Activated T-cell treated with anti-CD3 and anti-CD28 coated beads, Interleukin-2, amount 50 U/mL, for 72 hours (primary cell): ENCODE measurements at places on chromosomes 2 and 18.
A peak's percentile ranks its signal among the peaks of the same experiment; 100 is the strongest.

DNA sequence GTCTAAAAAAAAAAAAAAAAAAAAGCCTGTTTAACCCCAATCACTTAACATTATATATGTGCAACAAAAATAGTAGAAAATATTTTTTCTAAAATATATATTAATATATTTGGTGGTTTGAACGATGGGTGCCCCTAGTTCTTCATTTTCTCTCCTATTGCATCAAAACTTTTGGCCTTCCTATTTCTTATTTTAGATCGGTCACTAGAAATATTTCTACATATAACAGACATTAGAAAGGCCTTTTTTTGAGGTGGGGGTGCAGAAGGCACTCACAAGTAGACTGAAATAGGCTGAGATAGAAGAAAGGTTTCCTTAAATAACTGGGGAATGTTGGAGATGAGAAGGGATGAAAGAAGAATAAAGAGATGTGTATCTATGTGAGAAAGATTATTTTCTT, 49.3 kb upstream of the AP1S3 start:
- no peak for DNase-seq

DNA sequence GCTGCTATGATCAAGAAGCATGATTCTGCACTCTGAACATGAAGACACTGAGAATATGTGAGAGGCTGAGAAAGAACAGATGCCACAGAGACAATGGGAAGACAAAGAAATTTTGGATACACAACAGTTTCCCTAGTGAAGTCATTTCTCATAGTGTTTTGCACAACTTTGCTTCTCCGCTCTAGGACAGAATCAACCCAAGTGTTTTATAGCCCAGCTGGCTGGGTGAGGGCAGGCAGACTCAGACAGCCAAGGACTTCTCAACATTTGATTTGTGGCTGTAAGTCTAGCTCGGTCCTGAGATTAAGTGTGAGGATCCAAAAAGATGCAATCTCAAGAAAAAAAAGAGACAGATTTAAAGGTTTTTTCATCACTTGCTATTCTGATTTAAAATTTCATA, 536.5 kb upstream of the CRIM1 start:
- no peak for DNase-seq

DNA sequence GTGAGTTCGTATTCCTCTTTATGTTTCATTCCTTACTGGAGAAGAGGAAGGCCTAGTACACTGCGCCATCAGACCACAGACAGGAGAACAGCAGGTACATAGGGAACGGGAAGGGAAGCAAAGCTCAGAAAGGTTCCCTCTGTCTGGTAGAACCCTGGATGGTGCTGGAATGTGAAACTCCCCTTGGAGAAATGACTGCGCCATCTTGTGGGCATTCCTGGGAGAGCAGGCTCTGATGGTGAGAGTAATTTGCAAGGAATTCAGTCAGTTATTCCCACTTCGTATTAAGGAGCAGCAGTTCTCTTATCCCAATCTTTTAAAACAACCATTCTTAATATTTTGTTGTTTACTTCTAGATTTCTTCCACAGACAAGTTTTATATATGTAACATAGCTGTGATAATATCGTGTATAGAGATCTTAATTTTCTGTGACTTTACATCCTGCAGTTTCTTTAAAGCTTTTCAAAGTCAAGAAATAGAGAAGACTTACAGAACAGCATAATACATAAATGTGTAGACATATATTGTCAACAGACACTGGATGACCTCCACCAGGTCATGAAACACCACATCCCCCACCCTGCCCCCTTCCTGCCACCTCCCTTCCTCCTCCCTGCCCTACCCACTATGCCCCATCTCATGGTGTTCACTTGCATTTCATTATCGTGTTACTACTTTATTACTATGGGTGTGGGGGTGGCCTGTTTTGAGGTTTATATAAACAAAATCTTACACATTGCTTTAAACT, 83.9 kb downstream of the ARHGEF4 start:
- peak; percentile 48 for DNase-seq

DNA sequence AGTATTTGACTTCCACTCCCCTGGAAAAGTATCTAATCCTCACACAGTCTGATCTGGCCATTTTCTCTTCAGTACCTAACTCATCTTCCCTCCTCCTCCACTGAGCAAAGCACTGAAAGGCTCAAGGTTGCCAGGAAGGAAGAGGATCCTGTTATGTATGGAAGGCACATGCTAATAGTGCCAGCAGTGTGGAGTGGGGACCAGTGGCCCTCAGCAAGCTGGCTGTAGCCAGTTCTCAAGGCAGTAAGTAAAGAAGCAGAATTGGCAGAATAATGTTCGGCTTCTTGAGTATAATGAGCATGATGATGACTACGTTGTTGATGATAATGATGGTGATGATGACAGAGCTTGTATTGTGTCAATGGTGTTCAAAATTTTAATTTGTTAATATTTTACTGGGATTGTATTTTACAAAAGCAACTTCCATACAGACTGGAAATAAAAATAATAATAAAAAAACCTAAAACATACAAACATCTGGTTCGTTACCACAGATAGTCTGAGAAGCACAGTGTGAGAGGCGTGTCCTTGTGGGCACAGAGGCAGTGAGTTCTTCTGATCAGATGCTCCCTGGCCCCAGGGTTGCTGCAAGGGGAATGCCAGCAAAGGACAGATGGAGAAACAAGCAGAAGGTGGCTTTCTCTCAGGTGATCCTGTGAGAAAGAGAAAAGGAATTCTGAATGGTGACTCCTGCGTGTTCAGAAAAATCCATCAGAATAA, 528.8 kb downstream of the CMPK2 start:
- no peak for DNase-seq

DNA sequence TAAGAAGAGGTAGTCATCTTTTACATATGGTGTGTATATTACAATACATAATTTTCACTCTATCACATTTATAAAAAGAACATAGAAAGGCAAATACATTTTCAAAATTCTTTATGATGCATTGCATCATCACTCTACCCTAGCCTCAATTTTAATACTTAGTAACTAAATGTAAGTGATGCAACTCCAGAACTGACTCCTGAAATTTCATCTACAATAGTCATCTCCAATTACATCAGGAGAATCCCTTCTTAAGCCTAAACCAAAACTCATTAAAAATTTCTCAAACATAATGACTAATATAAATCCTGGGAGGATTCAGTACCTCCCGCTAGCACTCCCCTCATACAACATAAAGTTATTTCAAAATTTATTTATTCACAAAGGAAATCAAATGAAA, 15.9 kb downstream of the TMX3 start:
- DNase-seq: no peak

DNA sequence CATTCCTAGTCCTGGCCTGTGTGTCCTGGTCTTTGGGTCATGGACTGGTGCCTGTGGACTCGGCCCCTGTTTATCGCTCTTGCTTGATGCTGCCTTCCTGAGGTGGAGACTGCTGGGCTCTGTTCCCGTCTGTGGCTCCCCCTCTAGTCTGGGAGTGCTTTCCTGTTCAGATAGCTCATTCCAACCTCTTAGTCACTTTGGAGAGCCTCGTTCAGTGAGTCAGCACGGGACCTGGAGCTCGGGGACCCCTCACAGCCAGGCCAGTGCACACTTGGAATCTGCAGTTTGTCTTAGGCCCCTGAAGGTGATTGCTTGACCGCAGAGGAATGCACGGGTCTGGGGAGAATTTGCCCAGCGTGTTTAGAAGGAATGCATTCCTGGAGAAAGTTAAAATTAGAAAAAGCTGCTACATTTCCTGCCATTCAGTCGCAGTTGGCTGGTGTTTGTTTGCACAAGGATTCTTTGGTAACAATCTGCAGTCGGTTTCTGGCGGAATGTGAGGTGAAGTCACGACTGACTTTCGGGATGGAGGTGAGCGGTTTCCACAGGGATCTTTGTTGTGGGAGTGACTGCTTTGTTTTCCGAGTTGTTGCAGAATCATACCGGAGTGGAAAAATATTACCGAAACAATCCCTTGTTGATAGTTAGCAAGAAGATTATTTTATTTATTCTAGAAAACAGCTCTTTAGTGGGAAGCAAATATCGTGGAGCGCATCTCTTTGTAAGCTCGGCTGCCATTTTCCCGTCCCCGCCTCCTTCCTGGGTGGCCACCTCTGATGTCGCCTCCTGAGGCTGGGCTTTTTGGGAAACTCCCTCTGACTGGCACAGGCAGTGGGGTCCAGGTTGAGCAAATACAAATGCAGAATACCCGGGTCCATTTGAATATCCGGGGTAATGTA, 29.6 kb downstream of the SH3BP4 start:
- no peak for DNase-seq

GRCh38 chr2:222521099-222521498, 96.8 kb downstream of the SGPP2 start:
- DNase-seq: peak; percentile 2

- no peak for DNase-seq
Measured at GRCh38 chr2:57552885-57553284, 493.7 kb upstream of the VRK2 start.

DNA sequence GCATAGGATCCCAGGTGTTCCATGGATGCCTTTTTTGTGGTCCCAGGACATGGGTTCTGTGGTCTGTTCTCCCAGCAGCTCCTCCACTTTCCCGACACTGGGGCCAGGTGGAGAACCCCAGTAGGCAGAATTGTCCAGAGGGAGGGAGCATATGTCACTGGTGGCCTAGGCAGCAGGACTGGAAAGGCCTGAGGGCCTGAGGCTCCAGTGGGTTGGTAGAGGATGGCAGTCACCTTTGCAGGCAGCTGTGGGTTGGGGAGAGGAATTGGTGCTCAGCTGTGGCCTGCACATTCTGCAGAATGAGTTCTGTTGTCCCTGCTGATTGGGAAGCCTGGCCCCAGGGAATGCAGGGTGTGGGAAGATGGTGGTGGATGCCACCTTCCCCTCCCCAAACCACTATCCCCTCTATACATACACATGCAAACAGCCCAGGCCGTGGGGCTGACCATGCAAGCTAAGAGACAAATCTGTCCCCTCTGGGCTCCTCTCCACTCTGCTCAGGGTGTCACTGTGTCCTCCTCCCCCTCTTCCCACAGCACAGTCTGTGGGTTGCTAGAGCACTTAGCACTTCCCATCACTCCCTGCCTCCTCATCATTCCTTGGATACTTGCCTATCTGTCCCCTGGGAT, 11.4 kb downstream of the CTIF start:
- DNase-seq: no peak

DNA sequence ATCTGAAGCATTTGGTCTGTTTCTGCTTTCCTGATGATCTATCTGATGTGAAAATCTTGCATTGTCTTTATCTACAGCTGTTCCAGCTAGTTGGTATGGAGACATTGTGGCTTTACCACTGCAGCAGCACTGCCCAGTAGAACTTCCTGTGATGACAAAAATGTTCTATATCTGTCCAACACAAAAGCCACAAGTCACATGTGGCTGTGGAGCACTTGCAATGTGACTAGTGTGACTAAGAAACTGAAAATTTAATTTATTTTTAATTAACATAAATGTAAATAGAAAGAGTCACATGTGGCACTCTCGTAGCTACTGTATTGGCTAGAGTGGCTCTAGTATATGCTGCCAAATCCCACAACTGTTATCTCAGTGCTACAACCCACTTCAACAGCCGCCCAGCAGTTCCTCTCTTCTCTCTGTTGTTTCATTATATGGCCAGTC, 425.7 kb downstream of the SETBP1 start:
- no peak for DNase-seq

DNA sequence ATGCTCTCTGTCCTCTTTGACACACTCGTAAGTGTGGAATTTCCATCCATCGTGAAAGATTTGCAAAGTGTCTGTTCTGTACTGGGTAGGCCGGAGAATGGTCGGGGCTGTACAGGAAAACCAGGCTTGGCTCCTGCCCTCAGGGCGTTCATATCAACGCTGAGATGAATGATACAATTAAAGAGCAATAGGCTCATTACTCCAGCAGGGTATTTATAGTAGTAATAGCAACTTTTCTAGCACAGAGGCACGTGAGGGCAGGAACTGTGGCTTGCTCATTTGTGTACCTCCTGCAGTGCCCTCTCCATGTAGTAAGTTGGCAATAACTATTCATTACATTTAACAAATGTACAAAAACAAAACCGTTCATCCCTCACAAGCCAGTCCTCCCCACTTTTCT, 5.3 kb upstream of the NCK2 start:
- peak; percentile 38 for DNase-seq

- no peak for DNase-seq
Measured at GRCh38 chr18:31553800-31554199, 37.9 kb upstream of the TTR start.

DNA sequence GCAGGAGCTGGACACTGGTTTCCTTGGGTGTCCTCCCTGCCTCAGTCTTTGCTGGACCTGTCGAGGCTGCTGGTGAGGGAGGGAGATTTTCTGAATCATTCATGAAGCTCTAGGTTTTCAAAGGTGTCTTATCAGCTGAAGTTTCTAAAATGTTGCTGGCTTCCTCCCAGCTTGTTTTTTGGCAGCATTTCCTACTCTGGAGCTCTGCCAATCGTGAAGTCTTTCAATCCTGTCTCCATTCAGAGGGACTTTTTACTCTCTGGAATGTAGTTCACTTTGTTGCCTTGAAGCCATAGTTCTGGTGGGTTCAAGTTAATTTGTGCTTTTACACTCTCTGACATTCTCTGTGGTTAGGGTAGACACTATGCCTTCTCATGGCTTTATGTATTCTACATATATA, 23.9 kb downstream of the SNTG2 start:
- DNase-seq: no peak

DNA sequence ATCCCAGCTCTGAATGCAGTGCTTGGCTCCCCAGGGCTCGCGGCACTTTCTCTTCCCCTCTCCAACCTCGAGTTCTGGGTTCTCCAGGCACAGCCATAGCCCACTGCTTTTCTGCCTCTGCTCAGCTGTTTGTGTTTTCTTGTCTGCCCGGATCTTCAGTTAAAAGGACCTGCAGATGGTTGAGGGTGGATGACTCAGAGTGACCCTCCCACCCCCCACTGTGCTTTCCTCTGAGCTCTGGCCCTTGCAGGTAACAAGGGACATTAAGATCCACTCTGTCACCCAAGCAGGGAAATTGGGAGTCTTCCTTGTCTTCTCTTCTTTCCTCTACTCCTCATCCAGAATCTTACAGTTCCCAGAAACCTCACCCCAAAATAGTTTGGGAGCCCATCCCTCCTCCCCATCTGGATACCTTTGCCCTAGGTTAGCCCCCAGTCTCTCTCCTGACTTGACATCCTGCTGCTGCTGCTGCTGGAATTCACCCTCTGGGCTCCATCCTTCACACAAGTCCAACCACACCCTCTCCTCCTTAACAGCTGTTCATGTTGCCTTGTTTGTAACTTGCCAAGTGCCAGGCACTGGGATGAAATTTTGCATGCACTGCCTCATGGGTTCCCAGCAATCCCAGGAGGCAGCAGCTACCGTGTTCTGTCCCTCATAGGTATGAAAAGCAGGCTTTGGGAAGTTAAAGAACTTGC, 157.9 kb upstream of the TTC39C start:
- no peak for DNase-seq

GRCh38 chr2:178819992-178820391, 12.8 kb upstream of the TTN start:
- peak; percentile 4 for DNase-seq

GRCh38 chr2:64104933-64105332, 39.3 kb downstream of the PELI1 start:
- no peak for DNase-seq
